Stimulated activated naive CD8-positive, alpha-beta T cell treated with anti-CD3 and anti-CD28 coated beads, Interleukin-15, Interleukin-2, amounts not matched to agents 100 U/mL and 50 U/mL, for 24 hours (primary cell): ENCODE measurements at places on chromosomes 7 and 10.

- no peak for DNase-seq
Observed at GRCh38 chr10:28556142-28556541, 23.2 kb downstream of the WAC start.

- DNase-seq, result no peak
Observed at GRCh38 chr10:73206385-73206784, 38.5 kb downstream of the FAM149B1 start.

- DNase-seq, result no peak
Observed at GRCh38 chr10:52768001-52768532, 4.5 kb downstream of the MBL2 start.

- no peak for DNase-seq
Observed at GRCh38 chr7:44163591-44163990, 22.5 kb upstream of the MYL7 start.

DNA sequence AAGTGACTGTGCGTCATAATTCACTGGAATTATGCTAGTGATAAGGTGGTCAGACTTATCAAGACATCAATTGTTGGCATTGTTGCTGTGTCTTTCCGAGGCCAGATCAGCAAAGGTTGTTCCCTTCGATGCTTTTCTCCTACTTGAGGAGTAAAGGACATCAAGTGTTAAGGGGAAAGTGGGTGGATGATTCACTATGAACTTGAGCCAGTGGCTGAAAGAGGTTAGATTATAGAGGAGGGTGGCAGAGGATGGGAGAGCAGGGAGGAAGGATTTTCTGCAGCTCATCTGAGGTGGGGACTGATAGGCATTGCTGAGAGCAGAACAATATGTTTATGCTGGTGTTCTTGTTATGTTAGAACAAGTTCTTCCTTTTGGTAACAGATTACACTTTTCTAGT is 131.4 kb upstream of the AGR3 start:
- no peak for DNase-seq

DNA sequence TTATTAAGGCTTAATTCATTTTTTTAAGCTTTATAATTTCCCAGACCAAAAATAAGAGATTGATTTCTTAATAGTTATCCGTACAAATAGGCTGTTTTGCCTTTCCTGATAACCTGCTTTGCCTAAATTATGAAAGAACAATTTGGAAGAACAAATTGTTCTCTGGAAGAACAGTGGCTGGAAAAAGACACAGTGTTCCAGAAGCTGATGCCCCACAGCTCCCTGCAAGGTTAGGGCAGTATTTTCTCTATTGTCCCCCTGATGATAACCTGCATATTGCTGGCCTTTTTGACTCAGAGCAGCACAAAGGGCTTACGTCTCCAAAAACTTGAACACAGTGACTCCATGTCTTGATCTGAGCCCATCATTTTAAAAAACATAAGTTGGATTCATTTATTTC is 151.5 kb downstream of the CSTF2T start:
- DNase-seq, result no peak

DNA sequence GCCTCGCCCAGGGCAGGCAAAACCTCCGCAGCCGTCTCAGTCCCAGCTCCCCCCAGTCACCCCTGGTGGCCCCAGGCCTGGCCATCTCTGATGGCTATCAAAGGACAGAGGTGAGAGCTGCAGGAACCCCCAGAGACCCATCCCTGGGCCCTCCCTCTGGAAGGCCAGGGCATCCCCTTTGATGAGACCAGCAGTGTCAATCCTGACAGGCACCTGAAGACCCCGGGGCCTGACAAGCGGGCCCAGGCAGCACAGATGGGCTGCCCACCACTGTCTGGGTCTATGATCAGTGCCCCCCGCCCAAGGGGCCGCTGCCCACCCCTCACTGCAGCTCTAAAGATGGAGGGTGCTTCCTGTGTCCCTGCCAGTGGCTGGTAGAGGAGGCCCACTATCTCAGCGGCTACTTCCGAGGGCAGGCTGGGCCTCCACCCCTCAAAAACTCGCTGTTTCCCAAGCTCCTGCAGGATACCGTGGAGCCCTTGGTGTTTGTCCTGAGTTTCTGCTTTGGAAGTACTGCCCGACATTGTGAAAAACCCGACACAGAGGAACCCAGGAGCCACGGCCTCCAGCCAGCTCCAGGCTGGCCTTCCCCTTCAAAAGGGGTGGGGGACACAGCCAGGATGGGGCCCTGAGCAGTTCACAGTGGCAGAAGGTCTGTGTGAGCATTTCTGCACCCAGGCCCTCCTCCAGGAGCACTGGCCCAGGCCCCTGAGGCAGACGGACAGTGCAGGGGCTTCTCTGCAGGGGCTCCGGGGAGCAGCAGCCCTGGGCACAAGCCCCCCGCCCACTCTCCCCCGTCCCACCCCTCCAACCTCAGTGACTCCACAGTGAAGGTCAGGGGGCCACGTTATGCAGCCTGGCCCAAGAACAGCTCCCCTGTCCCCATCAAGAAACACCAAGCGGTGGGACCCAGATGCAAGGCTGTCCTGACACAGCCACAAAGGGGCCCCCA is 99.2 kb downstream of the PDGFA start:
- DNase-seq, result no peak

GRCh38 chr7:123627851-123628250 is 26.2 kb downstream of the ASB15 start:
- no peak for DNase-seq

DNA sequence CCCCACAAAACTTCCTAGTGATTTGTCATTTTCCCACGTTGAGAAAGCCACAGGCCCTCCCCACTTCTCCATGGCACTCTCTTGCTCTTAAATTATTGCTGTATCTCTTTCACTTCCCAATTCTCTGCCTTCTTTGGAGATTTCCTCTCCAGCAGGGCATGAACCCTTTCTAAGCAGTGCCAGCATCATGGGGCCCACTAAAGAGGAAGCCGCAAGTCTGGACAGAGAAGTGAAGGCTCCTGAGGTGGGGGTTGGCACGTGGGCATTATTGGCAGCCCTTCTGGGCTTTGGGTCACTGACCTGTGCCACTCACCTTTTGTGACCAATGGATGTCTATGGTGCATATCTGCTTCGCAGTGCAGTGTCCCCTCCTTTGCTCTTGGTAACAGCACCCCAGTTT is 97.7 kb upstream of the TCF7L2 start:
- no peak for DNase-seq

- DNase-seq, result no peak
Observed at GRCh38 chr10:86216886-86217285, 149.7 kb downstream of the GRID1 start.

GRCh38 chr10:93313798-93314197 is 168.3 kb downstream of the MYOF start:
- DNase-seq, result no peak

GRCh38 chr10:108005627-108006026 is 841.1 kb upstream of the SORCS1 start:
- DNase-seq, result no peak

GRCh38 chr7:55415173-55415778 is 50.1 kb downstream of the LANCL2 start:
- peak; percentile 89 for DNase-seq

DNA sequence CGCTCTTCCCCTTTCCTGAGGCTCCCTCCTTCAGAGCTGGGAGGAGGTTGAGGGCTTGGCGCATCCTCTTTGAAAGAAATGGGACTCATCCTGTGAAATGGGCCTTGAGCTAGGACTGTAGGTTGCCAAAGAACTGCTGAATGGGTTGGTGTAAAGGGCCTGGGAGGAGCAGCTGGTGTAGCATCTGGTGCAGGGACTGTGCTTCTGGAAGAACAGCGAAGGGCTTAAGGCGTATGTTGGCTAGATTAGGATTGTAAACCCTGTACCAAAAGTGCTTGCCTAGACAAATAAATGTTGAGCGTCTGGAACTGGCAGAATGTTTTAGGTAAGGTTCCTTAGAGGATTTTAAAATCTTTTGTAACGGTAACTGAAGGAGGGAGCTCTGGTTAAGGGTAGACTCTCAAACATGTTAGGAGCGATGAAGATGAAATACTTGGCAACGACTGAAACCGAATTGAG is 563 bp downstream of the STAM start:
- no peak for DNase-seq

GRCh38 chr7:77327067-77327931 is 88.8 kb downstream of the GSAP start:
- no peak for DNase-seq

GRCh38 chr10:103102195-103102594 is 90.9 kb downstream of the NT5C2 start:
- DNase-seq, result no peak

DNA sequence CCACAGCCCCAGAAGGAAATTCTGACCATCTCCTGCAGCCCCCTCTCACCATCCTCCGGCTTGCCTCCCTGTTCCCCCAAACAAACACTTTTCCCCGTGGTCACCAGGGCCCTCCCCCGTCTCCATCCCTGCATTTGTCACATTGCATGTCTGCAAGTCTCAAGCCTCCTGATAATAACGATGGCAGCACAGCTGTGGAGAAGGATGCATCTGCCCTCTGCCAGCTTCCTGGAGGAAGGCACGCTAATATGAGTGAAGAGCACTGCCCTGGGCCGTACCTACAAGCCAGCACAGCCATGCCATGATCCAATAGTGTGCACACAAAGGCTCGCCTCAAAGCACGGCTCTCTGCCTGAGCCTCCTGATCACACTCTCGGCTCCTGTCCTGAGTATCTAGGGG is 98.5 kb downstream of the SLIT1 start:
- no peak for DNase-seq

GRCh38 chr7:147833557-147833956 is 757.0 kb upstream of the C7orf33 start:
- no peak for DNase-seq

- DNase-seq, result no peak
Observed at GRCh38 chr10:51617576-51618235, 81.7 kb downstream of the CSTF2T start.

DNA sequence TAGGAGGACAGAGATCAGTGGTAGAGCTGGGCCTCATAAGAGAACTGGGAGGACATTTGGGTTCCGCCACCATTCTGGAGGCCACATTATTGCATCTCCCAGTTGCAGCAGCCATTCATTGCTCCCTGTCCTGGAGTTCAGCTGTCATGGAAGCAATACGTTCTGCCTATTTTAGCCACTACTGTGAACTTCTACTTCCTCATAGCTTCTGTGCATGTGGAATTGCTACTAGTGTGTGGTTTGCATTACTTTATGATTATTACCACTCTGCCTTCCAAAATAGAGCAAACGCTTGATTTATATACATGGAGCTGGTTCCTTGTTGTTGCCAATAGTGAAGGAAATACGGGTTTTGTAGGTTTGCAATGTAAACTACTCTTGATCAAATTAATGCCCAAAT is 47.2 kb upstream of the PLPP4 start:
- DNase-seq, result no peak

DNA sequence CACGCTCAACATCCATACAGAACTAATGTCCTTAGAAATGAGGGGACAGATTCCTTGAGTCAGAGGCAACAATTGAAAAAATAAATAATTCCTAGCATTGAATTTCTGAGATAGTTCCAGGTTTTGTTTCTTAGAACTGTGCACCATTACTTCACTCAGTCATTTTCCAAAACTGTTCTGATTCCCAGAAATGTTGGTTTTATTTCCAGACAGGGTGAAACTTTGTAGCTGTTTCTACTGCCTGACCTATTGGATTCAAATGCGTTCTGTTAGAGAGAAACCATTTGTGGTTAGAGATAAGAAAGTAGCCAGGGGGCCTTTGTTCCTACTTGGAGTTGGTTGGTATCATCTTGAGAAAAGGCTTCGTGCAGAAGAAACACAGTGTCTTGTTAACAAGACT is 8.1 kb upstream of the DEPP1 start:
- no peak for DNase-seq

DNA sequence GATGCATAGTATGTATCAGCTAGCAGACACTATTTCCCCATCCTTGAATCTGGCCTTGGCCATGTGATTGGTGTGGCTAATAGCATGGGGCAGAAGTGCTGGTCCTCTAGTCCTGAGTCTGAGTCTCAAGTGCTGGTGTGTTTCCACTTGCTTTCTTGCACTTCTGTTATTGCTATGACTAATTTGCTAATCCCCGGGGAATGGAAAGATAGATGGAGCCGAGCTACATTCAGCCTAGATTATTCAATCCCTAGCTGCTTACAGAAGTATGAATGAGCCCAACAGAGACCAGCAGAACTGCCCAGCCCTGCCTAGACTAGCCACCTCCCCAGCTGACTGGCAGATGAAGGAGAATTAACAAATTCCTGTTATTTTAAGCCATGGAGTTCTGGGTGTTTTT is 53.2 kb upstream of the SYPL1 start:
- no peak for DNase-seq

GRCh38 chr7:45937301-45937700 is 16.2 kb upstream of the IGFBP3 start:
- DNase-seq, result no peak

DNA sequence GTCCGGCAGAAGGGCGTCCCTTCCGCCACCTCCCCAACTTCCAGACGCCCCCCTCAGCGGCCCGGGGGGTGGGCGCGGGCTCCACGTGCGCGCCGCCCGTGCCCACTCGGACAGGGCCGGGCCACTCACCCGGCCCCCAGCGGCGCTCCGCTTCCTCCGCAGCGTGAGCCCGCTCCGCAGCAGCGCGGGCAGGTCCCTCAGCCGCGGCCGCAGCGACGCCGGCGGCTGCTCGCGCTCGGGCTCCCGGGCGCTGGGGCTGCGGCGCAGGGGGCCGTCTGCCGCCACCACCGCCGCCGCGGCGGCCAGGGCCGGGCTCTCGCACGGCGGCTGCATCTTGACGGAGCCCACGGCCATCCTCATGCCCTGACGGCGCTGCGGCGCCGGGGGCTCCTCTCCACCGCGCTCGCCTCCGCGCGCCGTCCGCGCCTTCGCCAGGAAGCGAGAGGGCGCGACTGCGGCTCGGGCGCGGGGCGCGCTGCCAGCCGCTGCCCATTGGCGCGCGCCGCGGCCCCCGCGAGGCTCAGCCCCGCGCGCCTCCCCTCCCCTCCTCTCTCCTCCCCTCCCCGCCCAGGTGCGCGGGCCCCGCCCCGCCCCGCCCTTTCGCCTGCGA is at the start of gene RAPGEF5:
RAPGEF5 (minus strand) TSS at position 454 of the 610 bp plus-strand sequence; CDS start at position 360, 94 bp downstream.
- DNase-seq, result peak; percentile 13

DNA sequence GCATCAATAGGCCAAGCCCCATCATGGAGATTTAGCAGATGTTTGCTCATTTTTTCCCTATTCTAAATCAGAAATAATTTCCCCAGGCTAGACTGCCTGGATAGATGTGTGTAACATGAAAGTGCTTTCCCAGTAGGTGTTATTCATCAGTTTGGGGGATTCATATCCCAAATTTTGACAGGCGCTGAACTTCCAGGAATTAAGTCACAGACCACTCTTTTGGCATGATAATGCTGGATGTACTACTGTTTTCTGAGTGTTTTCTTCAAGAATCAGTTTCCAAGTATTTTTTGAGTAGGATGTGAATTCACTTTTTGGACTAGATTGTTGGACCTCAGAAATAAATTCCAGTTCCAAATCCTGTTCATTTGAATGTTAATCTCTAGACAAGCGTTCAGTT is 637.4 kb downstream of the REEP3 start:
- no peak for DNase-seq

GRCh38 chr7:140009735-140010134 is 53.0 kb downstream of the PARP12 start:
- DNase-seq, result no peak

GRCh38 chr10:69049566-69049961 is 38.3 kb upstream of the SRGN start:
- no peak for DNase-seq

- DNase-seq, result peak; percentile 100
Observed at GRCh38 chr10:12129222-12130111, at the start of gene SEC61A2. SEC61A2 (plus strand) TSS chr10:12129677; CDS start chr10:12129788, 111 bp downstream.

- DNase-seq, result no peak
Observed at GRCh38 chr7:88176190-88176589, 43.6 kb downstream of the SRI start.

GRCh38 chr10:129005804-129006203 is 461.2 kb upstream of the MGMT start:
- DNase-seq, result no peak

GRCh38 chr7:142808461-142808801 is 37.7 kb downstream of the PRSS2 start:
- no peak for DNase-seq

- DNase-seq, result no peak
Observed at GRCh38 chr10:79089632-79090031, 20.9 kb downstream of the ZMIZ1 start.
